AG20443 (cell line): ENCODE measurements at places on chromosomes 12 and 14.

- DNase-seq, result no peak
Observed at GRCh38 chr12:64671681-64672080, 61.4 kb downstream of the RASSF3 start.

DNA sequence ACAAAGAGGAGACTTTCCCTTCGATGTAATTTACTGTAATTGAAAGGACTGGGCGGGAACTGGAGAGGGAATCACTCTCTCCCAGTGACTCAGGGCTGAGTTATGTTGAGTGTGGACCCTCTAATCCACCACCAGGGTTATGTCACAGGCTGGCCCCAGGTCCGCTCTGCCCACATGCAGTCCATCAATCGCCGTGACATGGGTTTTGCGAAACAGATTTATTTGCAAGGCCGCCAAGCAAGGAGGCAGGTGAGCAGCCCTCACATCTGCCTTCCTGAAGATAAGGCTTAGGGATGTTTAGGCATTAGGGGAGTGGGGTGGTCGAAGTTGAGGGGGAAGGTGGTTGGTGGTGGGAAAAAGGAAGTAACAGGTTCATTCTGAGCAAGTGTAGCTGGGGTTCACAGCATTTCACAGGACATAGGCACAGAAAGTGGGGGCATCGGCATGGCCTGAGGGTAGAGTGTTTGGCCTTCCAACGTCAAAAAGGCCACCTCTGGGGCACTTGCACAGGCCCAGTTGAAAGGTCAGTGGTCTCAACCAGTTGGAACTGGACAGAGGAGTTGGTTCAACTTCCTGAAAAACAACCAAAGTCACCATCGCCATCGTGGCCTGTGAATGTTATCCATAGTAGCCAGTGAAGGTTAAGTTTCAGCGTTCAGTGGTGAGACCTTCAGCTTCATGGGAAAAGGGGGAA is 66.9 kb downstream of the DNAH10 start:
- no peak for DNase-seq

GRCh38 chr12:98438656-98439230 is 76.6 kb upstream of the TMPO start:
- DNase-seq, result no peak

DNA sequence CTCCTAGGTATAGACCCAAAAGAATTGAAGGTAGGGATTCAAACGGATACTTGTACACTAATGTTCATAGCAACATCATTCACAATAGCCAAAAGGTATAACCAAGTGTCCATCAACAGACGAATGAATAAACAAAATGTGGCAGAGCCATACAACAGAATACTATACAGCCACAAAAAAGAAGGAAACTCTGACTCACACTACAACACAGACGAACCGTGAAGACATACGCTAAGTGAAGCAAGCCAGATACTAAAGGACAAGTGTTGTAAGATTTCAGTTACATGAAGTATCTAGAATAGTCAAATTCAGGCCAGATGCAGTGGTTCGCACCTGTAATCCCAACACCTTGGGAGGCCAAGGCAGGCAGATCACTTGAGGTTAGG is 19.1 kb downstream of the CAMKK2 start:
- DNase-seq, result no peak

DNA sequence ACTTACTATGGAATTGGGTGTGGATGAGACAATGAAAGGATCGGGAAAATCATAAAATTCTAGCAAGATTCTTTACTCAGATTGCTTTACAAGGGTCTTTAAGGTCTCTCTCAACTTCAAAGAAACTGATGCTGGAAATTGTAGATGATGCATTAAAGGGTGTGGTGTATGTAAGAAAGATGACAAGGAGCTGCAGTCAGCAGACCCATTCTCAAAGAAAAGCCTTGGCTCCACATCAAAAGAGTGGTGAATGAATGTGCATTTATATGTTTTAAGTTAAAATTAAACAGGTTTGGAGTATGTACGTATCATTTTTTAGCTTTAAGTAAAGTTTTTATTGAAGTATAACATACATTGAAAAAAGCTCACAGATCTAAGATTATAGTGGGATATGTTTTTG is 194.5 kb downstream of the C12orf75 start:
- DNase-seq, result no peak

- DNase-seq, result peak; percentile 14
Observed at GRCh38 chr14:38420048-38420447, 164.2 kb upstream of the CLEC14A start.

DNA sequence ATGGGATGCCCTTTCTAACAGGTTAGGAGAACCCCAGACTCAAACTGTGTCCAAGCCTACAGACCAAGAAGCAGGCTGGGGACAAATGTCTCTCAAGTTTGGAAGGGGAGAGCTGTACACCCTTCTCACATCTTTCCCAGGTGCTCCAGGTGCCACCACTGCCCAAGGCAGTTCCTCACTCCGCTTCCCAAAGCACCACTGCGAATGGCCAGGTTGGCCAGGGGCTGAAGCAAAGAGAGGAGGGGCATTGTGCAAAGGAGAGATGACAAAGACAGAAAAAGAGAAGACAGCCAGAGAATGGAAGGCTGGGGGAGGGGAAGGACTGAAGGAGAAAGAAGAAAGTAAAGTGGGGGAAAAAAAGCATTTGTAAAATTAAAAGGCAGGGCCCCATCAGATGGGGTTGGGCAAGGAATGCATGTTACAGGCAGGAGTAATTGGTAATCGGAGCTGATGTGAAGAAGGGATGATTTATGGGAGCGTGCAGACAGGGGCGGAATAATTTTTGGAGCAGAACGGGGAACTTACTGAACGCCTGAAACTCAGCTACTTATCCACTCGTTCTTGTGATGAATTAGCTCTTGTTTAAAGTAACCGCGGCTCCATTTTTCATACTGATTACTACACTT is 165.8 kb downstream of the ESRRB start:
- DNase-seq, result no peak
